ENCODE measurements at places on chromosomes 12 and 14. TPM values are rescaled to one million over a fixed set of nuclear protein-coding genes. Genes with fewer than 3 reads are reported as not detected.

TRHDE gene
- polyA plus RNA-seq = not detected

RERGL gene
- polyA plus RNA-seq = not detected

TTC9 gene
- polyA plus RNA-seq = 10.2 TPM

ERGIC2 gene
- polyA plus RNA-seq = 72.2 TPM

NDUFA9 gene
- polyA plus RNA-seq = 141 TPM

PPM1H gene
- not detected for polyA plus RNA-seq

SLC16A7 gene
- polyA plus RNA-seq = 24.9 TPM

USP44 gene
- 15.8 TPM for polyA plus RNA-seq

CNTN1 gene
- polyA plus RNA-seq = not detected

ASPG gene
- not detected for polyA plus RNA-seq

SDS gene
- not detected for polyA plus RNA-seq

SYCP3 gene
- not detected for polyA plus RNA-seq

EIF2S1 gene
- 107 TPM for polyA plus RNA-seq

RPL10L gene
- polyA plus RNA-seq = not detected

COA8 gene
- 72.0 TPM for polyA plus RNA-seq

TAS2R50 gene
- polyA plus RNA-seq = not detected

SHMT2 gene
- 28.8 TPM for polyA plus RNA-seq

LPCAT3 gene
- 22.7 TPM for polyA plus RNA-seq

BCL7A gene
- polyA plus RNA-seq = 3.0 TPM

TEX52 gene
- polyA plus RNA-seq = not detected

LBHD2 gene
- polyA plus RNA-seq = not detected

CNPY2 gene
- 179 TPM for polyA plus RNA-seq

FGFR1OP2 gene
- 81.4 TPM for polyA plus RNA-seq

POTEM gene
- not detected for polyA plus RNA-seq

HOXC6 gene
- polyA plus RNA-seq = not detected

IL26 gene
- polyA plus RNA-seq = not detected

SDSL gene
- polyA plus RNA-seq = not detected

All from naive thymus-derived CD8-positive, alpha-beta T cell (primary cell).